ENCODE measurements at places on chromosomes 4 and X. TPM values are rescaled to one million over a fixed set of nuclear protein-coding genes. Genes with fewer than 3 reads are reported as not detected.

DNA sequence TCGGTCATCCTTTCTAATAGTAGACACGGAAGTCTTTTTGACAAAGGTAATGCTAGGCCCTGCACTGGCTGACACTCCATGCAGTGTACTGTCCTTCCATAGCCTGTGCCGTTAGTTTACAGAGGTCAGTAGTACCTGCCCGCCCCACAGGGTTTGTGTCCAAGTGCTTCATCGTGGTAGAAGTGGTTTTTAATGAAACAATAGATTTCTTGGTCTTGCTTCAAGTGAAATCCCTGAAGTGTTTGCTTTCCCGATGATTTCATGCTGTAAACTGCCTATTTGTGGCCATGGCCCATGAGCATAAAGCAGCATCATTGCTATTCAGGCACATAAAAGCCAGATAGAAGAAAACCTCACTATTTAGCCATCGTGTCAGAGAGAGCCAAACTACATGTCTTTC, 139.3 kb downstream of the GPR143 start:
- no peak for DNase-seq

- DNase-seq: no peak
Observed at GRCh38 chrX:75883446-75883845, 98.4 kb upstream of the MAGEE2 start.

GRCh38 chrX:6990552-6991193, 156.8 kb upstream of the STS start:
- no peak for DNase-seq

GRCh38 chr4:53614591-53614990, 23.3 kb upstream of the LNX1 start:
- DNase-seq: no peak

DNA sequence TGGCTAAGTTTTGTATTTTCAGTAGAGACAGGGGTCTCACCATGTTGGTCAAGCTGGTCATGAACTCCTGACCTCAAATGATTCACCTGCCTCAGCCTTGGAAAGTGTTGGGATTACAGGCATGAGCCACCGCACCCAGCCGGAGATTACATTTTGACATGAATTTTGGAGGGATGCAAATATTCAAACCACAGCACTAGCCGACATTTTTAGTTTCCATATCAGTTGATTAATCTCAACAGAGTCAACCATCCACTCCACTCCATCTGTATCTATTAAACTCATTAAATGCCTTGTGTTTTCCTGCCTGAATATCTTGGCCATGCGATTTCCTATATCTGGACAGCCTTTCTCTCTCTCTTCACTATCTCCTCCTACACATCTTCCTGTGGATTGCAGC, 64.1 kb upstream of the PDGFRA start:
- DNase-seq: no peak

DNA sequence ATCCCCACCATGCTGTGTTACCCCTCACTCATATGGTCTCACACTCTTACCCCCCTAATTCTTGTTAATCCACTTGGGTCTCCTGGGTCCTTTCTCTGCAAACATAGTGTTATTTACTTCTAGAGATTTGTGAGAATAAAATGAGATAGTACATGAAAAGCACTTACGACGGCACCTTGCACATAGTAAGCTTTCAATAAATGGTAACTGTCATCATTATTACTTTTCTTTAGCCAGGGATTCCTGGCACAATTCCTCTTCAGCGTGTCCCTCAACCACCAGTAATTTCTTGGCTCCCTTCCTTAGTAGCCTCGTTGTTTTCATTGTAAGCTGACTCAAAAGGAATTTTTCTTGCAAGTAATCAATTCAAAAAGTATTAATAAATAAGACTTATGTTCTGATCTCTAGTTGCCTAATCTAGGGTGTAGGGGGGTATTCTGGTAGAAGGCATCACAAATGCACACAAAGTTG, 30.1 kb upstream of the RBMX start:
- no peak for DNase-seq

GRCh38 chr4:153005899-153006381, 69.8 kb downstream of the FHDC1 start:
- DNase-seq: no peak

DNA sequence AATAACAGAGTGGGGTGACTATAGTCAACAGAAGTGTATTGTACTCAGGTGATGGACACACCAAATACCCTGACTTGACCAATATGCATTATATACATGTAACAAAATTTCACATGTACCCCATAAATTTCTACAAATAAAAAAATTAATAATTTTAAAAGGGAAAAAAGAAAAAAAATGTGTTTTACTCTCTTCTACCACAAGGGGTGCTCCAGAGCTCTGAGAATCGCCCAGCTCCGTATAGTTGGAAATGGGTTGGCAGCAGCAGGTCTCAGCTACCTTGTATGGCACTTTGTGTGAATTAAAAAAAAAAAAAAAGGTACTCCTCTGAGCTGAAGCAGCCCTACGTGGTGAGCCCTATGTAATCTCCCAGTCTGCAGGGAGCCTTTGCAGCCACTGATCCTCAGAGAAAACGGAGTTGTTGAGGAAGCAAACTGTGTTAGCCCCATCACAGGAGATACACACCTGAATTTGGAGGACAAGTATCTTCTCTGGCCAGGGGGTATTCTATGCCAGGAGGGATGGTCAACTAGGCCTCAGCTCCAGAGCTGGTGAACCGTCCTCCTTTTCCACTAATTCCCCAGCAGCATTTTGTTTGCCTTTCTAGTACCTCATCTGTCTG, 17.2 kb upstream of the POLA1 start:
- DNase-seq: no peak

- no peak for DNase-seq
Observed at GRCh38 chr4:183356931-183357675, 34.9 kb upstream of the CLDN24 start.

DNA sequence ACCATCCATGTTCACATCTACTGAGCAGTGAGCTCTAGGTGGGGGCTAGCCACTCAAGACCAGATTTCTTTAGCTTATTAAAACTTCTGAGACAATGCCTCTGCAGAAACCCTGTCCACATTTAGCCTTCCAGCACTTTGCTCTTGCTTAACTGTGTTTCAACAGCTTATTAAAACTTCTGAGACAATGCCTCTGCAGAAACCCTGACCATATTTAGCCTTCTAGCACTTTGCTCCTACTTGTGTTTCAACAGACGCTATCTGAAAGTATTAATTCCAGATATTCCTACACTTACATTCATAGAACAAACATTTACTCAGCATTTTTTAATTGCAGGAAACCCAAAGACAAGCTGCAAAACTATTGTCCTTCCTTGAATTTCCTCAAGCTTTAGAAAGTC, 91.9 kb downstream of the SEL1L3 start:
- DNase-seq: no peak

- DNase-seq: no peak
Observed at GRCh38 chr4:95059663-95060062, 301.9 kb downstream of the BMPR1B start.

GRCh38 chr4:147571036-147571770, 46.0 kb upstream of the TMEM184C start:
- no peak for DNase-seq

GRCh38 chr4:67565284-67565683, 6.8 kb downstream of the STAP1 start:
- DNase-seq: no peak

GRCh38 chr4:176340871-176341685, 21.3 kb downstream of the SPCS3 start:
- no peak for DNase-seq

GRCh38 chr4:187908079-187908561, 87.5 kb upstream of the ZFP42 start:
- DNase-seq: no peak

DNA sequence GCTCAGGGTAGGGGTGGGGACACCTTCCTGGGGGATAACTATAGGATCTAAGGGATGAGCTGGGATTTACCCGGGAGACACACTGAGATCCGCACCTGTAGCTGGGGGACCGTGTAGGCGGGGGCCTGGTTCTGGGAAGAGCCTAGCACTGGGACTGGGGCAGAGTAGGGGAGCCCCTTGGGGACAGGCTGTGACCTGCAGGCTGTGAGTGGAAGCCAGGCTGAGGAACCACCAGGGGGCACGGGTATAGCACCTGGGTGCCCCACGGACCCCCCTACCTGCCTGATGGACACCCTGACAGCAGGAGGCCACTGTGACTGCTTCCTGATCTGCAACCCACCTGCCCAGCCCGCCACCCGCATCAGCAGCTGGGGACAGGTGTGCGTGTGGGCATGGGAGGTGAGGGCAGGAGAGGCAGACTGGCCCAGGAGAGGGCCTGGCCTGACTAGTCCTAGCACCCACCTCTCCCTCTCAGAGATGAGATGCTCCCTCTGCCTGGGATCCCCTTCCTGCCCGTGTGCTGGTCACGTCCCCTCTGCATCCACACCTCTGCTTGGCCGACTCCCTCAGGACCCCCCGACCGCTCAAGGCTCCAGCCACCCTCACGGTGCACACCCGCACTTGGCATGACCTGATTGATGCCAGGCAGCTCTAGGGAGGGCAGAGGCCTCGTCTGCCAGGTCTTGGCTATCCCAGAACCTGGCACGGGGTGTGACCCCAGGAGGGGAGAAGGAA, 94.2 kb upstream of the NKX1-1 start:
- no peak for DNase-seq

CDX4 gene
- not detected for total RNA-seq

ARX gene
- 0.06 TPM for total RNA-seq

SPANXA2 gene
- total RNA-seq: not detected

CENPVL2 gene
- total RNA-seq: not detected

USP26 gene
- total RNA-seq: not detected

TEX11 gene
- not detected for total RNA-seq

CTSO gene
- 33.2 TPM for total RNA-seq

MAGEA8 gene
- not detected for total RNA-seq

TMEM154 gene
- 0.83 TPM for total RNA-seq

PITX2 gene
- 0.22 TPM for total RNA-seq

KCND1 gene
- 1.0 TPM for total RNA-seq

FAM184B gene
- total RNA-seq: 0.11 TPM

KIAA1210 gene
- 11.8 TPM for total RNA-seq

Measured in adrenal gland (tissue), 19 donors.